ENCODE measurements at places on chromosomes 7 and 10. TPM values are rescaled to one million over a fixed set of nuclear protein-coding genes. Genes with fewer than 3 reads are reported as not detected.

OR2A42 gene
- not detected for polyA plus RNA-seq

DNA sequence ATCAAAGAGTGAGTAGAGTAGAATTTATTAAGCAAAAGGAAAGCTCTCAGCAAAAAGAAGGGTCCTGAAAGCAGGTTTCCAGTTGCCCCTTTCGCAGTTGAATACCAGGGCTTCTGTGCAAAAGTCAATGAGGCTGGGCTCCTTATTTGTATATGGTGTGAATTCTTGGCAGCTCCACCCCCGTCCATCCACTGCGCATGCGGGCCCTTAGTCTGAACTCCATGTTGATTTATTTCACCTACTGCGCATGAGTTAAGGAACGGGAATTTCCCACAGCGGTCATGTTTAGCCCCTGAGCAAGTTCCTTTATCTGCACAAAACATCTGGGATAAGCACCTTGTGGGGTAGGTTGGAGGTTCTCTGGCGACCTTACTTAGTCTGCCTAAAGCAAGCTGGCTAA is 325.6 kb downstream of the ZWINT start:
- DNase-seq, result no peak

PRR15 gene
- polyA plus RNA-seq, result not detected

DNA sequence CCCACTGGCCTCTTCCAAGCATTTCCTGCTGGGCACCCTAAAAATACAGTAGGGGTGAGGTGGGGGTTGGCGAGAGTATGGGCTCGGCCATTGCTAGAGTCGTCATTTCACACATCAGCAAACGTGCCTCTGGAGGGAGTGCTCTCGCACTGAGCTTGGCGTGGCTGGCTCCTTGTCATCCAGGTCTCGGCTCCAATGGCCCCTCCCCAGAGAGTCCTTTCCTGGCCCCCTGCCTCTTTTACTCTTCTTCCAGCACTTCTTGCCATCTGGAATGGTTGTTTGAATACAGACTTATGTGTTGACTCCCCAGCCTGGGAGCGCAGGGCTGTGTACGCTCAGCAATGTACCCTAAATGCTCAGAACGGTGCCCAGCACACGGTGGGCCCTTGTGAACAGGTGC is 18.8 kb downstream of the UNC5B start:
- no peak for DNase-seq

SLC16A9 gene
- not detected for polyA plus RNA-seq

DNA sequence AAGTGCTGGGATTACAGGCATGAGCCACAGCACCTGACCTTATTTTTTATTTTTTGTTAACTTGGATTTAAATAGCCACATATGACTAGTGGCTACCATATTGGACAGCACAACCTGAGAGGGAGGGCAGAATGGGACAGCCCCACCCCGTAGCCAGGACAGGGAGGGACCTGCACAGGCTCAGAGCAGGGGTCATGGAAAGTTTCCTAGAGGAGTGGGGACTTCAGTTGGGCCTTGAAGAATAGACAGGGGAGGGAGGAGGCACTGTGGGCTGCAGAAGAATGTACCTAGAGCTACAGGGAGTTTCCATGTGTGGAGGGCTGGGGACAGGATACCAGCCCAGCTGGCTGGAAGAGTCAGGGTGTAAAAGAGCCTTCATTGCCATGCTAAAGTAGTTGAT is 8.8 kb downstream of the TRIM8 start:
- no peak for DNase-seq

TSPAN15 gene
- 3.5 TPM for polyA plus RNA-seq

TFPI2 gene
- polyA plus RNA-seq, result not detected

ACSM6 gene
- polyA plus RNA-seq, result not detected

- DNase-seq, result no peak
Measured at GRCh38 chr7:111855161-111855841, 293.0 kb upstream of the IMMP2L start.

DNA sequence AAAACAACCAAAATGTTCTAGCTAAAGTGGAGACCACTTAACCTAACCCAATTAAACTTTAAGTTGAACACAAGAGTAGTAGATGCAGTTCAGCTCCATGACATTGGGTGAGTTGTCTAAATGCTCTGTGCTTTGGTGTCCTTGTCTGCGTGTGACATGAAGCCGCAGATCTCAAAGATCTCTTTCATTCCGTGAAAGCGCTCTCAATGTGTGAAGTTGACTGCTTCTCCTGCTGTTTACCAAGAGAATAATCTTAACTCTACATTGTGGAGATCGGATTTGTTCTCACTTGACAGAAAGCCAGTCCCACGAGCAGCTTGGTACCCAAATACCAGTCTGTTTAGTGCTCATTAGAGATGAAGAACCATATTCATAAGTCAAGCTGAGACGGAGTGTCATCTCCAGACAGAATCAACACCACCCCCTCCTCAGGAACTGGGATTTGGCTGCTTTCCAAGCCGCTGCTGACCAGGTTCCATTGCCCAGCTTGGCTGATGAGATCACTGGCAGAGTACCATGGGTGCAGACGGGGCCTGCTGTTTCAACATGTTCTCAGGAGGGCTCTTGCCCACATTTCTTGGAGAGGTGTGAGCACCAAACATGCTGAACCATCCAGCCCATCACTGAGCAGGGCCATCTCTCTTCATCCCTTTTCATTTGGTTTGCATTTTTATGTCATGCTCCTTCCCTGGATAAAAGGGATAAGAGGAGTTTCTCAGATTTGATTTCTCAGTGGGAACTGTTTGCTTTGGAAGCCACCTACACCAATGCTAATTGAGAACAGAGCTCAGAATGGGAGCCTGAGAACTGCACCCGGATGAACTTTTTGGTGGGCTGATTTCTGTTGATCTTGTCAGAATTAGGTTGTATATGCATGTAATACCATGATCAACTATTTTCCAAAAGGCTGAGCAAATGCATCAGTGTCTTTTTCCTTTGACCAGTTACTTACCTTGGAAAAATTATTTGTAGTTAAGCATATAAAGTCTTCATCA is 95.8 kb upstream of the AGBL3 start:
- DNase-seq, result no peak

EGFR gene
- not detected for polyA plus RNA-seq

- DNase-seq, result no peak
Measured at GRCh38 chr7:17120756-17121155, 177.7 kb upstream of the AHR start.

DNA sequence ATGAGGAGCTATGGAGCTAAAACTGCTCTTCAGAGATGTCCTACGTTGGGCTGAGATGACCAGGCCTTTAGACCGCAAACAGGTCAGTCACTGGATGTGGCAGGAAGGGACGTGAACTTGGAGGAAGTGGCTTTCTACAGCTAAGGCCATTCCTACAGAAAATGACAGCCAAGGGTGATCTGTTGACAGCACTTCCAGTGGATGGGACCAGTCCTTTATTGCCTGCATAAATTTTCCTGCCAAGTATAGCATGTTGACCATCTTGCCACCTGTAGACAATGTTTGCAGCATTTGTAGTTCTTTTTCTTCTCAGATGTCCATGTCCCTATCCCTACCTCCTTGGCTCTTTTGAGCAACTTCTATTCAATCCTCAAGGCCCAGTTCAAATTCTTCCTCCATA is 3.4 kb downstream of the LIPM start:
- DNase-seq, result no peak

SLC29A4 gene
- polyA plus RNA-seq, result 0.38 TPM

DNA sequence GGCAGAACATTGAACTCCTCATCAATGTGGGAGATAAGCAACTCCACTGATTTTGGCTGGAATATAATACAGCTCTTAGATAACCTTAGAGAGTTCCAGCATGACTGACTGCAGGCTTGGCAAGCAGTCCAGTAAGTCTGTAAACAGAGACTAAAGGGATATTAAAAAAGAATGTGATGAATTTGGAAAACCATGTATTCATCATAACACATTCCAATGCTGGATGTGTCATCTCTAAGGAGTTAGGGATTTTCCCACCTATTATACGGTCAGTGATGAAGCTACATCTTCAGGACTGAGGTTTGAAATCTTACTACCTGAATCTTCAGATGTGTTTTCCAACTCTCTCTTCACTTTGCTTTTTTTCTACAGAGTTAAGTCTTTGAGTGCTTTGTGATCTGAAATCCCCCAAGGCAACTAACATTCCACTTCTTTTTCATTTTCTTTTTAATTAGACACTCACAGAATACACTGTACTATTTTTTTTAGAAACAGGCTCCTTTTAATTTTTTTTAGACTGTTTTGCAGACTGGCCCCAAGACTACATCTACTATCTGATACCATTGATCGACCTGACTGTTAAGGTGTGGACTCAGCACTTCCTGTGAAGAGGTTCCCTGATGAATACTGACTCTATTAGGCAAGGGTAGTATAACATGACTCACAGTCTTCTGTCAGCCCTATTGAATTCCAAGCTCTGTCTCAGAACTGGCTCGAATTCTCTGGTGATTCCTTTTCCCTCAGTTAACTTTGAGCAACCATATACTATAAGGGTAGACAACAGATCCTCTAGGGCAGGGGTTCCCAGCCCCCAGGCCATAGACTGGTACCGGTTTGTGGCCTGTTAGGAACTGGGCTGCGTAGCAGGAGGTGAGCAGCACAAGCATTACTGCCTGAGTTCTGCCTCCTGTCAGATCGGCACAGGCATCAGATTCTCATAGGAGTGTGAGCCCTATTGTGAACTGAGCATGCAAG is 678.2 kb downstream of the GRM8 start:
- DNase-seq, result no peak

DNA sequence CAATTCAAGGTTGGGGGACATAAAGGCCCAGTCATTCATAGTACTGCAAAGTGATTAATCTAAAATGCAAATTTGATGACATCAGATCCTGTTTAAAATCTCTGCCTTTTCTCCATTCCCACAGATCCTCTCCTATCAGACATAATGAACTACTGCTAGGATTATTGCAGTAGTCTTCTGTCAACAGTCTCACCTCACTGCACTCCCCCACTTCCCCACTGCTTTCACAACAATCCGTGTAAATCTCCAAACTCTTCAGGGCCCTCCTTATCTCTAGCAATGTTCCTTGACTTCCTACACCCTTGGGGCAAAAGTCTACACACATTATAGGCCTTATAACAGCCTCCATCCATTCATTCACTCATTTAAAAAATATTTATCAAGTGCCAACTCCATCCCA is 112.4 kb downstream of the KBTBD2 start:
- no peak for DNase-seq

- no peak for DNase-seq
Measured at GRCh38 chr7:17690030-17690429, 250.3 kb downstream of the SNX13 start.

HECW1 gene
- not detected for polyA plus RNA-seq

DNA sequence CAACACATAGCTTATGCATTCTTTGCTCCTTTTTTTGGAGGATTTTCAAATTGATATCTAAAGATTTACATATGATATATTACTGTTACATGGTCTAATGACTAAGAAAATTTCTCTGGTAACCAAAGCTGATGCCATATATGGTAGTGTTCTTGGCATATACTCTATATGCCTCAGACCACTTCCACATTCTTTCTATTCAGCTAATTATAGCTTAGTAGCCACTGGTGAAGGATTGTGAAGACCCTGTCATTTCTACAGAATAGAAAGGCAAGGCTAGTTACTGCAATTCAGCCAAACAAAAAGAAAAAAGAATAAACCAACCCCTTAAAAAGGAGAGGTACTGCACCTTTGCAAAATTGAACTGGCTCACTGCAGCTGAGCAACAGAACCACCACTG is 3.7 kb downstream of the PURB start:
- DNase-seq, result no peak

IGFBP1 gene
- not detected for polyA plus RNA-seq

SLC13A1 gene
- not detected for polyA plus RNA-seq

DNA sequence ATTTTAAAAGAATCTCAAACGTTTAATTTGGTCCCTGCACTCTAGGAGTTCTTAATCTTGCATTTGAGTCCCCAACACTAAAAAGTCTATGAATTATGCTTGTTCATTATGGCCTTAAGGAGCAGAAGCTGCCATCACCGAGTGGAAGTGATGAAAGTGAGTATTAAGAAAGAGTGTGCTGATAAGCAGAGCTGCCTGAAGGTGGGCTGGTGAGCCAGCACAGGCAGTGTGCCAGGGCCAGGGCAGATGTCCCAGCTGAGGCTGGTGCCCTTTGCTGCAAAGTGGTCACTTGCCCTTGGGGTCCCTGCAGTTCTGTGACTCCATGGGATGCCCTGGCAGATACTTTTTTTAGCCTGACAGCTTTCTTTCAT is 72.9 kb upstream of the LOXL4 start:
- no peak for DNase-seq

- DNase-seq, result no peak
Measured at GRCh38 chr7:13800694-13801448, 188.6 kb downstream of the ETV1 start.

FKBP9 gene
- 0.22 TPM for polyA plus RNA-seq

GSTK1 gene
- 398 TPM for polyA plus RNA-seq

DNA sequence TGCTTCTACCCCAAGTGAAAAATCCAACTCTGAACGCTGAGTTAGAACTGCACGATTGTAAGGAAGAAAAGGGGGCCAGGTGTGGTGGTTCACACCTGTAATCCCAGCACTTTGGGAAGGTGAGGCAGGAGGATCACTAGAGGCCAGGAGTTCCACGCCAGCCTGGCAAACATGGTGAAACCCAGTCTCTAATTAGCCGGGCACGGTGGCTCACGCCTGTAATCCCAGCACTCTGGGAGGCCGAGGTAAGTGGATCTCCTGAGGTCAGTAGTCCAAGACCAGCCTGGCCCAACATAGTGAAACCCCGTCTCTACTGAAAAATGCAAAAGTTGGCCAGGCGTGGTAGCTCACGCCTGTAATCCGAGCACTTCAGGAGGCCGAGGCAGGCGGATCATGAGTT is 9.0 kb downstream of the GUSB start:
- no peak for DNase-seq

Data from naive thymus-derived CD4-positive, alpha-beta T cell (primary cell).